ENCODE measurements at places on chromosomes 11 and 22.

GRCh38 chr11:128493570-128493965 lies 93.8 kb downstream of the ETS1 start:
- DNase-seq: no peak

GRCh38 chr11:121649798-121650197 lies 197.0 kb upstream of the SORL1-AS1 start:
- DNase-seq: no peak

DNA sequence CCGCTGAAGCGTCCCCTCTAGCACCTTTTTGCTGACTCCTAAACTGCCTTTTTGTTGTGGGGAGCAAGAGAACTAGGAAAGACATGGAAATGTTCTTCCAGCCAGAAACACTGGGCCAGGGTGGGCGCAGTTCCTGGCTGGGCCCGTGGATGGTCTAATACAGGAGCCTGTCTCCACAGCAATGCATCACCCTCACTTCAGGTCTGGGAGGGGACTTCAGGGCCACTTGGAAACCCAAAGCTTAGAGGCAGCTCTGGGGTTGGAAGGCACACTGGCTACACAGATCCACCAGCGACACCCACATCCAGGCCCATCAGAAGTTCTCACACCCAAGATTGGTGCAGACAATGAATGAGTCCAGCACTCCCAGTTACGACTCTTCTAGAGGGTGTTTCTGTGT lies 120.3 kb downstream of the ETS1 start:
- no peak for DNase-seq

DNA sequence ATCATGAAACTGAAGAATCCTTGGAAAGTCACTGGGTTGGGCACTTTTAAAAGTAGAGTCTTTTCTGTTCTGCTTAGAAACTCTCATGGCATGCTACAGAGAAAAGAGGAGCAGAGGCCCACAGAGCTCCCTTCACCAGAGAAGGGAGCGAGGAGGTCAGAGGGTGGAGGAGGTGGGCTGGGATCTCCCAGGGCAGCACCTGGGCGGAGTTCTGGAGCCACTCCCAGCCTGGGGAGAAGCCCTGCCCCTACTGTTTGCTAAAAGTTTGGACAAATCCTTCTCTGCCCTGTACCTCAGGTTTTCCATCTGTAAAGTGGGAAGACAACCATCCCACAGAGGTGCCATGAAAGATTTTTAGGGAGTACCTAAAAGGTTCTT lies 299.1 kb downstream of the KIRREL3 start:
- DNase-seq: no peak

- no peak for DNase-seq
These were observed 23.9 kb downstream of the TSPAN32 start for GRCh38 chr11:2325719-2326118.

- DNase-seq: no peak
These were observed 16.4 kb upstream of the PAMR1 start for GRCh38 chr11:35541621-35542375.

- no peak for DNase-seq
These were observed 595.3 kb upstream of the CADM1 start for GRCh38 chr11:116099541-116099940.

DNA sequence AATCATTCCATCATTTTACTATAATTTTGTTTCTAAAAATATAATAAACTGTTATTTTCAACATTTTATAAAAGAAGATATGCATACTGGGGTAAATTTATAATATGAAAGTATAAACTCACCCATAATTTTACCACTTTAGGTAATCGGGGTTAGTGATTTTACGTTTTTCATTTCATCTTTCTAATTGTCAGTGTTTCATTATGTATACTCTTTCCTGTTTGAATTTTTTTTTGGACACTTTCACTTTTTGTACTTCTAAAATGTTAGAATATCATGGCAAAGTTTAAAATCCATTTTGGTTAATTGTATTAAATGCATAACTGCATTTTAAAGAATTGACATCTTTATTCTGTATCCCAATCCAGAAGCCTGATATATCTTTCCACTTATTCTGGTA lies 115.8 kb downstream of the METTL15 start:
- no peak for DNase-seq

- DNase-seq: no peak
These were observed 6.8 kb upstream of the TPBGL start for GRCh38 chr11:75233754-75234172.

- DNase-seq: no peak
These were observed 51.1 kb downstream of the RCN1 start for GRCh38 chr11:32141745-32142546.

- no peak for DNase-seq
These were observed 73.0 kb upstream of the PHF21B start for GRCh38 chr22:45082795-45083194.

- DNase-seq: no peak
These were observed 1.6 kb downstream of the SESN3 start for GRCh38 chr11:95229199-95229992.

GRCh38 chr22:30405731-30406130 lies 8.9 kb downstream of the SEC14L2 start:
- no peak for DNase-seq

- DNase-seq: no peak
These were observed 15.0 kb upstream of the SORL1 start for GRCh38 chr11:121437018-121437685.

GRCh38 chr11:59191095-59191494 lies 19.2 kb downstream of the DTX4 start:
- DNase-seq: no peak

DNA sequence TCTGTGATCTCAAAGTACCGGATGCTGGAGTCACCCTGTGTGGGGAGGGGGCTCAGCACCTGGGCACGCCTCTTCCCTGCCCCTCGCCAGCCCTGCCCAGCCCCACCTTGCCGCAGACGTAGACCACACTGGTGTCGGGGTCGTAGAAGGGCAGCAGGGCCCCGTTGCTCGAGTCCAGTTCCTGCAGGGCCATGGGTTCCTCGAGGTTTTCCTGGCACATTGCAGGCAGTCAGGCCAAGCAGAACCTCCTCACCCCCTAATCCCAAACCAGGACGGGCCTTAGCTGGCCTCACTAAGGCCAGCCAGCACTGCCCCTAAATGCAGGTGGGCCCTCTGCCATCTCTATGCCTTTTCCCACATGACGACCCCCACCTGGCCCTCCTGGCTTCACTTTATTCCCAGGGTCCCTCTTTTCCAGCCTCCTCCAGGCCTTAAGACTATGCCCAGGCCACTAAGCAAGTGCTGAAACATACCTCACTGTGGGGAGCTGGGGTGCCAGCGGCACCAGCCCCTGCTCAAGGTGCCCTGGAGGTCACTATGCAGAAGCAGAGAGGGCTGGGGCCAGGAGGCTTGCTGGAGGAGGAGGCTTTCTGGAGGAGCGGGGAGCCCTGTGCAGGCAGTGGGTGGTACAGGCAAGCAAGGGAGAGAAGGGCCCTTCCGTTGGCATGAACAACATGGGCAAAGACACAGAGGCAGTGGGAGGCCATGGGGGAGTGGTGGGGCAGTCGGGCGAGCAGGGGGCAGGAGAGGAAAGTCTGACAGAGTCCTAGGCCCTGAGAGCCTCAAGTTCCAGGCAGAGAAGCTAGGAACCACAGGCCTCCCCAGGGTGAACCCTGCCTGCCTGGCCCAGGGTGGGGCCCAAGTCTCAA lies 2.8 kb downstream of the CORO1B start:
- DNase-seq: no peak

GRCh38 chr11:5694642-5695041 lies 5.1 kb downstream of the TRIM22 start:
- DNase-seq: no peak

- DNase-seq: no peak
These were observed 23.6 kb downstream of the LRRC74B start for GRCh38 chr22:21069375-21069774.

- no peak for DNase-seq
These were observed 64.7 kb upstream of the ARHGAP42 start for GRCh38 chr11:100622404-100622803.

Measured in T follicular helper cell (primary cell).